ENCODE measurements at places on chromosomes 16 and 17.

DNA sequence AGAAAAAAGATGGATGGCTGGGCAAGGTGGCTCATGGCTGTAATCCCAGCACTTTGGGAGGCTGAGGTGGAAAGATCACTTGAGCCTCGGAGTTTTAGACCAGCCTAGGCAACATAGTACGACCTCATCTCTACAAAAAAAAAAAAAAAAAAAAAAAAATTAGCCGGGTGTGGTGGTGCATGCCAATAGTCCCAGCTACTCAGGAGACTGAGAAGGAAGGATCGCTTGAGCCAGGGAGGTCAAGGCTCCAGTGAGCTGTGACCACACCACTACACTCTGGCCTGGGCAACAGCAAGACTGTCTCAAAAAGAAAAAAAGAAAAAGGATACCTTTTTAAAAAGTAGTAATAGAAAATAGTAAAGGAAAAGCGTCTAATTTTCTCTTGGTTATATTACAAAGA is 20.7 kb downstream of the ZNF652 start:
- no peaks in the 10 kb centered on the region for H3K27me3 ChIP-seq
- no peaks in the 10 kb centered on the region for H3K36me3 ChIP-seq
- DNase-seq = no peak

GRCh38 chr17:69336580-69336979 is 9.6 kb upstream of the ABCA5 start:
- no peak for DNase-seq
- peaks cover 15% of the 10 kb centered on the region for H3K4me1 ChIP-seq
- no peak overlapping the region for H3K4me3 ChIP-seq

DNA sequence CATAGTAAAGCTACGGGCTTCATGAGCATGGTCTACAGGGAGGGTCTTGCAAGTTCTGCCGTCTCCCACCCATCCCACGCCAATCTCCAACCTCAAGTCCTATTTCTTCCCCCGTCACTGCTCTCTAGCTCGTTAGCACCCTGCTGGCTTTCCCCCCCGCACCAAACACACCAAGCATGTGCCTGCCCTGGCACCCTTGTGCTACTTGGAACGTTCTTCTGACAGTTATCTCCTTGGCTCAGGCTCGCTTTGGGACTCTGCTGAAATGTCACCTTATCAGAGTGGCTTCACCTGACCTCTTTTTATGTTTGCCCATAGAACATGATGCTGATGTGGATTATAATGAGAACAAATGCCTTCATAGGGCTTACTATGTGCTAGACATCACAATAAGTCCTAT is 21.9 kb downstream of the GLYR1 start:
- no peak for DNase-seq
- H3K27ac ChIP-seq = no peak overlapping the region
- H3K36me3 ChIP-seq = peaks cover 41% of the 10 kb centered on the region
- no peak overlapping the region for H3K4me3 ChIP-seq

GRCh38 chr17:14086189-14086588 is 16.9 kb downstream of the COX10 start:
- no peaks in the 10 kb centered on the region for H3K4me1 ChIP-seq
- peaks cover 11% of the 10 kb centered on the region for H3K36me3 ChIP-seq
- no peak overlapping the region for H3K4me3 ChIP-seq
- no peaks in the 10 kb centered on the region for H3K27me3 ChIP-seq
- DNase-seq = no peak

DNA sequence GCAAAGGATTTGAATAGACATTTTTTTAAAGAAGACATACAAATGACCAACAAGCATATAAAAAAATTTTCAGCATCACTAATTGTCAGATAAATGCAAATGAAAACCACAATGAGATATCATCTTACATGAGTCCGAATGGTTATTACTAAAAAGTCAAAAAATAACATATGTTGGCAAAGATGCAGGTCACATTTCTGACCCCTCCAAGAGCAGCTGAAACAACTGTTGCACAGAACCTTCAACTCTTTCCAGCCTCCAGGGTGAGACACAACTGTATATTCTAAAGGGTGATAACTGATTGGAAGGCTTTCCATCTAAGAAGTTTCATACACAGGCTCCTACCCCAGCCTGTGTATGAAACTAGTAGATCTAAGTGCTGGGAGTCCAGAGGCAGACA is 51.9 kb downstream of the SLFN5 start:
- H3K4me3 ChIP-seq = no peak overlapping the region
- no peaks in the 10 kb centered on the region for H3K27me3 ChIP-seq
- no peaks in the 10 kb centered on the region for H3K4me1 ChIP-seq

DNA sequence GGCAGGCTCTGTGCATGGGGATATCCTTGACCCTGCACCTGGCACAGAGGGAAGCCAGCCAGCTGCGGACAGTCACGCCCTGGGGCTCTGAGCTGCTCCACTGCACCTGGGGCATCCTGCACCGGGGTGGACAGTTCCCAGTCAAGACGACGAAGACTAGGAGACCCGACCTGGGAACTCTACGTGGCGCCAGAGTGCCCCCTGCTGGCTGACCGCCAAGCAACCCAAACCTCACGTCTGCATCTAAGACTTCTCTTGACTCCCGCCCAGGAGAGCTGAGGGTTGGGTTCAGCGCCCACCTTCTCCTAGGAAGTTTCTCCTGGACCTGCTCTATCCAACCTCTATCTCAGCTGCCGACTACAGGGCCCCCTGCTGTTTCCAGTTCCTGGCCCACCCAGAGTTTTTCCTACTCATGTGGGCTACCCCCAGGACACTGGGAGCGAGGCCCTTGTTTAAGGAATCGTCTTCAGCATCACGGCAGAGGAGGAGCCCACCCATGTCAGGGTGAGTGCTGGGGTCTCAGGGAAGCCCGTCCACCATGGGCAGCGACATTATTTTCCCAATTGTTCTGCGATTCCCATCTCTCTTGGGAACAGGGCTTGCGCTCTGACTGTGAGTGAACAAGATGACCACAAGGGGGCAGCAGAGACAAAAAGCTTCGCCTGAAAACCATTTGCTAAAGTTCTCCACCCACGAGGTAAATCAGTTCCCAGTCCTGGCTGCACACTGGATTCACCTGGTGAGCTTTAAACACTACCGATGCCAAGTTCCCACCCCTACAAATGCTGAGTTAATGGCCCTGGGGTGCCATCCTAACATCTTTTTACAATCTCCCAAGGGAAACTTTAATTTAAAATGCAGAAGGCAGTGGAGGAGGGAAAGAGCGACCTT is 29.3 kb downstream of the TLE7 start:
- DNase-seq = peak; percentile 90
- H3K4me1 ChIP-seq = peaks cover 3% of the 10 kb centered on the region
- H3K27me3 ChIP-seq = no peaks in the 10 kb centered on the region
- no peak overlapping the region for H3K4me3 ChIP-seq
- H3K27ac ChIP-seq = no peak overlapping the region

DNA sequence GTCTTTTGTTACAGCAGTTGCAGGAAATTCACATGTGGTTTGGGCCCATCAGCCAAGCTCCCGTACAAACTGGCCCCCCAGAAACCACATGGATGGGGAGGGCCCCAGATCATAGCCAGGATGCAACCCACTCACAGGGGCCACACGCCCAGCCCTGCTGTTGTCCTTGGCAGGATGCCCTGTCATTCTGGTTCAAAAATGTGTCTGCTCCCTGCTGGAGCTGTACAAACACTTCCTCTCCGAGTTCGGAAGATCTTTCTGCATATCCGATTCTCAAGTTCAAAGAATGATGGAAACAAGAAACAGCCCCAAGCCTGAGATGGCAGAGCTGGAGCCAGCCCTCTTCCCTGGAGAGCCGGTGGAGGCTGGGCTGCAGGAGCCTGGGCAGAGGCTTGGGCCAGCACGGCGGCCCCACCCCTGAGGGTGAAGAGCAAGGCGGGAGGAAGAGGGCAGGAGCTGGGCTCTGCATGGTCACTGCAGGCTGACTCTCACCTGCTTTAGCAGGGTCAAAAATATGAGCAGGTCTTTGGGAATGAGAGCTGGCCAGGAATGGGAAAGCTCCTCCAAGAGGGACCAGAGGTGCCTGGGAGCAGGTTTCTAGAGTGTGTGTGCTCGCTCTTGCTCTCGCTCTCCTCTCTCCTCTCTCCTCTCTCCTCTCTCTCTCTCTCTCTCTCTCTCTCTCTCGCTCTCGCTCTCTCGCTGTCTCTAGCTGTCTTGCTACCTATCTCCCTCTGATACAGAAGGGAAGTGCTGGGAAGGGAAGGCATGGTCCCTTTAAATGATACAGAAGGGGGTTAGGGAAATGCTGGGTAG is 34.7 kb upstream of the ENPP7 start:
- no peak overlapping the region for H3K4me3 ChIP-seq
- H3K36me3 ChIP-seq = no peaks in the 10 kb centered on the region
- no peaks in the 10 kb centered on the region for H3K27me3 ChIP-seq
- no peaks in the 10 kb centered on the region for H3K4me1 ChIP-seq
- H3K27ac ChIP-seq = no peak overlapping the region
- DNase-seq = no peak

DNA sequence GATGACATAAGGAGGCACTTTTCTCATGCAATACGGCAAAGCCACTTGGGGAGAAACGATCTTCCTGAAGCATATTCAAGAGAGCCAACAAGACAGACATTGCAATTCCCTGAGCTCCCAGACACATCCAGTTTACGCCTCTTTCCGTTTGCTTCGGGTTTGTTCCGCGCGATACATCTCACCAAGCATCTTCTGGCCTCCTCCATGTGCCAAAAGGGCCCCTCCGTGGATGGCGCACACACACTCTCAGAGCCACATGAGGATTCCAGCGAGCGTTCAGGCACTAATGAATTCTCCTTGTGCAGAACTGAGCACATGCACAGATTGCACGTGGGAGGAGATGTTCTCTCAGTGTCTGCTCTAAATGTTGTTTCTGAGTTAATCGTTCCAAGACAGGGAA is 146.7 kb upstream of the SHISA6 start:
- H3K4me1 ChIP-seq = no peaks in the 10 kb centered on the region
- DNase-seq = no peak
- H3K27me3 ChIP-seq = no peaks in the 10 kb centered on the region
- no peaks in the 10 kb centered on the region for H3K36me3 ChIP-seq
- H3K4me3 ChIP-seq = no peak overlapping the region
- no peak overlapping the region for H3K27ac ChIP-seq

- H3K36me3 ChIP-seq = no peaks in the 10 kb centered on the region
- DNase-seq = no peak
- H3K27ac ChIP-seq = no peak overlapping the region
- no peaks in the 10 kb centered on the region for H3K27me3 ChIP-seq
- H3K4me3 ChIP-seq = no peak overlapping the region
Measured at GRCh38 chr17:50634915-50635731, 442 bp downstream of the ABCC3 start.

GRCh38 chr16:83807327-83807709 is 460 bp upstream of the HSBP1 start:
- no peak overlapping the region for H3K27ac ChIP-seq
- H3K4me3 ChIP-seq = peak overlapping the region; percentile 94
- peaks cover 22% of the 10 kb centered on the region for H3K36me3 ChIP-seq
- no peak for DNase-seq
- H3K4me1 ChIP-seq = peaks cover 19% of the 10 kb centered on the region

GRCh38 chr16:22152316-22152715 is 10.0 kb upstream of the SDR42E2 start:
- no peak overlapping the region for H3K4me3 ChIP-seq
- no peak overlapping the region for H3K27ac ChIP-seq
- H3K36me3 ChIP-seq = no peaks in the 10 kb centered on the region
- no peaks in the 10 kb centered on the region for H3K4me1 ChIP-seq

DNA sequence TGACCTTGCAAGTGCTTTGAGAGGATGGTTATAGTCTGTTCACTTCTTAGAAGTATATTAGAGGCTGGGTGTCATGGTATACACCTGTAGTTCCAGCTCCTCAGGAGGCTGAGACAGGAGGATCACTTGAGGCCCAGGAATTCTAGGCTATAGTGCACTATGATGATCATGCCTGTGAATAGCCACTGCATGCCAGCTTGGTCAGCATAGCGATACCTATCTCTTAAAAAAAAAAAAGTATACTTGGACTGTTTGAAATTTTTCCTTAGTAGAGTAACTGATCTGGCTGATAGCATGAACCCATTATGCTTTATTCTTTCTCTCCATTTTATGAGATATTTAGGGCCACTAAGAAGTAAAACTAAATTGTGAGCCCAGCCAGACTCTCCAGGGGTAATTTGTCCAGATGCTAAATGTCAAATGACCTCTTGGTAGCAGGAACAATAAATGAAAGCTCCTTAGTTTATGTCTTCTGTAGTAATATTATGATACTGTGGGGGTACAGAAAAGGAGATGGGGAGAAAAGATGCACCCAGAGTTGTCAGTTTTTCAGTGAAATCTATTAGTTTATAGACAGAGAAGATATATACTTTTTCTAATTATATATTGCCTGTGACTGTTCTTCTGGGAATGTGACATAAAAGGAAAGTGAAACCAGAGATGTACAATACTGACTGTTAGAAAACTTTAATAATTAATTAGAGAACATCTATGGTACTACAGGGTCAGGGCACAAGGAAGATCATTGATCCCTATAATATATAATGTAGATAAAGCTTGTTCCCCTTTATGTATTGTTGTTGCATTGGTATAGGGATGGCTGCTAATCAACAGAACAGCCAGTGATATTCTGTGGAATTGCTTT is 335.3 kb upstream of the TBX2 start:
- H3K36me3 ChIP-seq = no peaks in the 10 kb centered on the region
- no peaks in the 10 kb centered on the region for H3K27me3 ChIP-seq
- H3K27ac ChIP-seq = no peak overlapping the region
- H3K4me1 ChIP-seq = no peaks in the 10 kb centered on the region
- no peak overlapping the region for H3K4me3 ChIP-seq
